ENCODE measurements at places on chromosomes 5 and 9.

DNA sequence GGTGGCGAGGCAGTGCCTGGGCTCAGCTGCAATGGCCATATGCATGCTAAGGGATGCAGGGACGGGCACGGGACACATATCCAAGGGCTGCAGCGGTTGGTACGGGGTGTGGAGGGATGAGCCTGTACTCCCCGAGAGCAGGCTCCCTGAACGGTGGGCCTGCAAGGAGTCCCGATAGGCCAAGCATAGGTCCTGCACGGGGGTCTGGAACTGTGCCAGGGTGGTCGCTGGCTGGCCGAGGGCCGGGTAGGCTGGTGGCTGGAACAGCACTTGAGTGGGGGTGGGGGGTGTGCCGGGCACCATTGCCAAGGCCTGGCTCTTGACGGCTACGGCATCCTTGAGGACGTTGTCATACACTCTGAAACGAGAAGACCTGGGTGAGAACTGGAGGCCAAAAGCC is 24.1 kb downstream of the FABP6 start:
- DNase-seq, result no peak

DNA sequence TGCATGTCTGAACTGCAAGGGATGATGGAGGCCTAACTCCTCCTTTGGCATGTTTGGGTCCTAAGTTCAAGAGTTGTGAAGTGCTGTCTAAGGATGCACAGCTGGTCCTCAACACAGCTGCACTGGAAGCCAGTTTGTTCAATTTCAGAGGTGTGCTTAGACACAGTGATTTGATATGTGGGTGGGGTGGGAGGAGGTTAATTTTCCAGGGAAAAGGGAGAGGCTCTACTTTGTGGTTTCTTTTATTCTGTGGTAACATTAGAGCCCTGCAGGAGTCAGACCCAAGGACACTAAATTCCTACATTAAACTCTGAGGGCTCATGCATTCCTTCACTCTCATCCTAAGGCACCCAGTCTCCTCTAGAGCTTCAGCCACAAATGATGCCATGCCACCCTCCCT is 188.4 kb upstream of the MAST4 start:
- DNase-seq, result no peak

- peak; percentile 78 for DNase-seq
These were observed 849 bp upstream of the RGMB start for GRCh38 chr5:98772415-98773213.

DNA sequence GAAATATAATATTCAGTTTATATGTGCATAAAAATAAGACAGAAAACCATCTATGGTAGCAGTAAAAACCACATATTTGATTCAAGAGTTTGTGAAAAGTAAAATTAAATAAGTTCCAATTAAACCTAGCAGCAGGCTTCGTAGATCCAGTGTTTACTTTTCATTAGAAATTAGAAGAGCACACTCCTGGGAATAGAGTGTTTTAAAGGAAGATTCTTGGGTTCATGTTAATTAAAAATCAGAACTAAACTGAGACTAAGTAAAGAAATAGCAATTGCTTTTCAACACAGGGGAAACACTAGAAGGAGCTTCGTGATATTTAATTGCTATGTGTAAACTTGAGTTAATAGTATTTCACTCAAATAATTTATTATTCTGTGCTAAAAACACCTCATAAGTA is 1097.8 kb upstream of the CDH18 start:
- DNase-seq, result no peak

- DNase-seq, result no peak
These were observed 85.7 kb upstream of the NTRK2 start for GRCh38 chr9:84583866-84584265.

DNA sequence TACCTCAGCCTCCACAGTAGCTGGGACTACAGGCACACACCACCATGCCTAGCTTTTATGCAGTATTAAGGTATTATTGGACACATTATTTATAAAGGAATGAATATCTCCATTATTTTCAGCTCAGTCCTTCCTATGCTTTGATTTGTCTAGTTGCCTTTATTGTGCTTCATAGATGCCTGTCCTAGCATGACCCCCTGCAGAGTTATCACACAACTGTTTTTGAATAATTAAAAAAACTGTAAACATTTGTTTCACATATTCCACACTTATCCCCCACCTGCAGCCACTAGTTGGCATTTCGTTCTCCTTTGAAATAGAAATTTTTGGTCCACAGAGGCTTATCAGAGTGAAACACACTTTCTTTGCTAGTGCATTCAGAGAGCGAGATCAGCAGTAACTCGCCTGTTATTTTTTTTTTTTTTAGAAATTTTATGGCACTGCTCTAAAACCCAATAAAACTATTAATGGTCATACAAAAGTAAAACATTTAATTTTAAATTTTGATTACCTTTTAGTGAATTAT is 151.8 kb upstream of the RASA1 start:
- DNase-seq, result no peak

- DNase-seq, result no peak
These were observed 292.8 kb downstream of the YTHDC2 start for GRCh38 chr5:113806250-113806649.

Data from HAP-1 (cell line).